IMR-90 (cell line): ENCODE measurements at places on chromosomes 1 and 21. TPM values are rescaled to one million over a fixed set of nuclear protein-coding genes. Genes with fewer than 3 reads are reported as not detected.
A peak's percentile ranks its signal among the peaks of the same experiment; 100 is the strongest.

ARHGEF10L gene
- total RNA-seq, result 4.8 and 5.0 TPM in 2 replicates

SASS6 gene
- total RNA-seq, result 2.7 and 5.0 TPM in 2 replicates

ERRFI1 gene
- 101 and 106 TPM in 2 replicates for total RNA-seq

DNA sequence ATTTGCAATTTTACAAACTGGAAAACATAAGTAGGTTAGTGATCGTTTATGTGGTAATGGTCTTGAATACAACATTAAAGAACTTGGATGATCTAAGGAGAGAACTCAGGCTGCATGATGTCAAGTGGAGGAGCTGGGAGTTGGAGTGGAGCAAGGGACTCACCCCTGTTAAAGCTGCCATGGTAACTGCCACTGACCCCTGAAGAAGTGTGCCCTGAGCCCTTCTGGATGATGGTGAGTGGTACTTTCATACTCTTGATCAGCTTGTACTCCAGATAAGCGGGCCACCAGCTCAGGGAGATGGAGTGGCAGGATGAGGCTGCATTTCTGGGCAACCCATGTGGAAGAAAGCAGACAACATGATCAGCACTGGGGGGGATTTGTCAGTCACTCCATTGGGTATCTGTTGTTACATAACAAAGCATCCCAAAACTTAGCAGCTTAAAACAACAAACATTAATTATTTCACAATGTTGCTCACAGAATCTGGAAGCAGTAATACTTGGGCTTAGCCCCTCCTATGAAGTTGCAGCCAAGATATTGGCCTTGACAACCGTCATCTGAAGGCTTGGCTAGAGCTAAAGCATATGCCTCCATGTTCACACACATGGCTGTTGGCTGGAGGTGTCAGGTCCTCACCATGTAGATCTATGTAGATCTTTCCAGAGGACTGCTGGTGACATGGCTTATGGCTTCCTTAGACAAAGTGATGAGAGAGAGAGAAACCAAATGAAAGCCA lies 213.8 kb downstream of the DUSP10 start:
- no peaks in the 10 kb centered on the region for H3K4me1 ChIP-seq
- no peak overlapping the region for H3K4me3 ChIP-seq
- no peaks in the 10 kb centered on the region for H3K36me3 ChIP-seq
- no peak overlapping the region for H3K27ac ChIP-seq
- DNase-seq, result no peak
- H3K27me3 ChIP-seq, result no peaks in the 10 kb centered on the region; the same call in 1 of the 2 replicates

- H3K4me3 ChIP-seq, result no peak overlapping the region
- H3K36me3 ChIP-seq, result 0 out of 2 replicates have a peak, but pooled peaks cover 1% of the 10 kb centered on the region
- H3K27ac ChIP-seq, result no peak overlapping the region
- no peaks in the 10 kb centered on the region for H3K27me3 ChIP-seq
- peak; percentile 15 for DNase-seq
- H3K4me1 ChIP-seq, result peaks cover 3% of the 10 kb centered on the region; the same call in 1 of the 2 replicates
These were observed 171.7 kb downstream of the BACH1 start for GRCh38 chr21:29470397-29470796.
